ENCODE measurements at places on chromosomes 16 and 17.

DNA sequence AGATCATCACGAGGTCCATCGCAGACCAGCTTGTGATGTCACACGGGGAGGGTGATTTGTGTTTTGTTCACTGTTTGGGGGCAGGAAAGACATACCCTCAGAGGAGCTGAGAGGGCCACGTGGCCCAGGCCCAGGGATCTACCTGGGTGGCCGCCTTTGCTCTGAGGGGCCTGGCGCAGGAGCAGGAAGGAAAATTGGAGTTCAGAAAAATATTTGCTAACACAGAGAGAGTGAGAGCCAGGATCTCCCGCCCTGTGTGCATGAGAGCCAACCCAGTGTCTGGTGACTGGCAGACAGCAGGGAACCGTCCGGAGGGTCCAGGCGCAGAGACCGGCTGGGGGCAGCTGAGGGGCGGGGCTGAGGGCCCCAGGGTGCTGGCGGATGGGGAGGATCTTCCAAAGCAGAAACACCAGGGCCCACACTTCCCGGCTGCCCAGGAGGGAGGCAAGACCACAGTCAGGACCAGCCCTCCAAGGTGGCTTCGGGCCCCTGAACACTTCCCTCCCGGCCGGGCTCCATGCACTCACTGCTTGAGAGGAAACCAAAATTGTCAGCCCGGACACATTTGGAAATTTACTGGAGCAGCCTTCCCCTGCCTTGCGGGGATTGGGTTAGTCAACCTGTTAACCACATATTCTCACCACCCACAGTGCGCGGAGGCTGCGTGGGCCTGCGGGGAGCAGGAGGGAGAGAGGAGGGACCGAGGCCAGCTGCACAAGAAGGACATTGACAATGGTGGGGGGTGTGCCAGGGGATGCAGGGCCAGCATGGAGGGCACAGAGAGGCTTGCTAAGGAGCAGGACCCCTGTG, 52.6 kb downstream of the RBFOX3 start:
- DNase-seq = no peak
- H3K27ac ChIP-seq = no peak overlapping the region
- no peaks in the 10 kb centered on the region for H3K36me3 ChIP-seq
- H3K27me3 ChIP-seq = no peaks in the 10 kb centered on the region

GRCh38 chr17:13592427-13592826, 9.3 kb downstream of the HS3ST3A1 start:
- no peaks in the 10 kb centered on the region for H3K4me1 ChIP-seq
- H3K27ac ChIP-seq = no peak overlapping the region
- no peaks in the 10 kb centered on the region for H3K36me3 ChIP-seq
- H3K27me3 ChIP-seq = no peaks in the 10 kb centered on the region
- no peak for DNase-seq

DNA sequence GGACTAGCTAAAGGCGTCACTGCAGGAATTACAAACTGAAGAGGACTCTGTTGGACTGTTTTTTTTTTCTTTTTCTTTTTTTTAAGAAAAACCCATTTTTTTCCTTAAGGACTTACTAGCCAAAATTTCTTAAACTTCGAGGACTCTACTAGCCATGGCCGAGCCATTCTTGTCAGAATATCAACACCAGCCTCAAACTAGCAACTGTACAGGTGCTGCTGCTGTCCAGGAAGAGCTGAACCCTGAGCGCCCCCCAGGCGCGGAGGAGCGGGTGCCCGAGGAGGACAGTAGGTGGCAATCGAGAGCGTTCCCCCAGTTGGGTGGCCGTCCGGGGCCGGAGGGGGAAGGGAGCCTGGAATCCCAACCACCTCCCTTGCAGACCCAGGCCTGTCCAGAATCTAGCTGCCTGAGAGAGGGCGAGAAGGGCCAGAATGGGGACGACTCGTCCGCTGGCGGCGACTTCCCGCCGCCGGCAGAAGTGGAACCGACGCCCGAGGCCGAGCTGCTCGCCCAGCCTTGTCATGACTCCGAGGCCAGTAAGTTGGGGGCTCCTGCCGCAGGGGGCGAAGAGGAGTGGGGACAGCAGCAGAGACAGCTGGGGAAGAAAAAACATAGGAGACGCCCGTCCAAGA, 878 bp downstream of the HEXIM1 start:
- peak; percentile 75 for DNase-seq
- peak overlapping the region; percentile 69 for H3K4me3 ChIP-seq
- peak overlapping the region; percentile 67 for H3K27ac ChIP-seq
- H3K4me1 ChIP-seq = peaks cover 45% of the 10 kb centered on the region
- H3K27me3 ChIP-seq = no peaks in the 10 kb centered on the region

DNA sequence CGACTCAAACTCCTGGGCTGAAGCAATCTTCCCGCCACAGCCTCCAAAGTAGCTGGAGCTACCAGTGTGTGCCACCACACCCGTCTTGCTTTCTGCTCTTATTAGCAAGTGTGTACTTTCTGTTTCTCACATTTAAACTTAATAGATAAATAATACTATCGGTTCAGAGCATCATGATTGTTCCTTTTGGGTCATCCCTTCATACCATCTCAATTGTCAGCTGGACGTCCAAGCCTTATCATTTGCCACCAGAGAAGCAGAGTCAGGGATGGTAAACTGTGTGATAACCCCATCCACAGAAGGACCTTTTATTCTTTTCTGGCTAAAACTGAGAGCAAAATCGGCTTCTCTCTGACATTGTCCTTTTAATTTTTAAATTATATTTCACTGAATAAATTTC, 279.8 kb upstream of the GOT2 start:
- H3K4me1 ChIP-seq = no peaks in the 10 kb centered on the region
- H3K36me3 ChIP-seq = no peaks in the 10 kb centered on the region
- no peak overlapping the region for H3K4me3 ChIP-seq
- no peak overlapping the region for H3K27ac ChIP-seq
- no peaks in the 10 kb centered on the region for H3K27me3 ChIP-seq
- DNase-seq = no peak

DNA sequence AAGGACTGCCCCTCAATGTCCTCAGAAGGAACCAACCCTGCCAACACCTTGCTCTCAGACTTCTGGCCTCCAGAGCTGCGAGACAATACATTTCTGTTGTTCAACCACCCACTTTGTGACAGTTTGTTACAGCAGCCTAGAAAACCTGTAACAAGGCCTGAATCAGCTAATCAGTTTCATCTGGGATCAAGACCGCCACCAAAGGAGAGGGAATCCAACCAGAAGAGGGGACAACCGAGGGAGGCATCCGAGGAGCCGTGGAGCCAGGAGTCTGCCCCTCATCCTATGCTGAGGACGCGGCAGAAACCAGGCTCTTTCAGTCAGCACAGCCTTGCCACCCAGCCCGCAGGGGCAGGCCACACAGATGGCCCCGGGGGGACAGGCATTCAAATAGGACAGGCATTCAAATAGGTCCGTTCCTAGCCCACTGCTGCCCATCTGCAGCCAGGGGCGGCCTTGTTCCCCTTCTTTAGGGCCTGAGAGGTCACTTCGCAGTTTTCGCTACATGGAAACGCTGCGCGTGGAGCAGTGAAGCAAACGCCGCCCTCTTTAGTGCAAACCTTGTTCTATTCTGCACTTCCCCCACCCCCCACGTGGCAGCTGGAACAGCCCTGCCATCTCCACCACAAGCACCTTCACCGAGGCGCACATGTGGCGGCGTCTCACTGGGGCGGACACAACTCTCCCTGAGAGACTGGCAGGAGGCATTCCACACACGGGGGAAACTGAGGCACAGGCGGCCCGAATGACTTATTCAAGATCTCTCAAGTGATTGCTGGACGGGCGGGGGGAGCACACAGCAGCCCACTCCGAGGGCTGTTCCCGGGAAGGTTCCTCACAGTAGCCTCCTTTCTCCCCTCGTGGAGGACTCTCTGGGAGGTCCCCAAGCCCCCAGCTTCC, 26.7 kb downstream of the FA2H start:
- H3K27me3 ChIP-seq = no peaks in the 10 kb centered on the region
- no peaks in the 10 kb centered on the region for H3K4me1 ChIP-seq
- no peaks in the 10 kb centered on the region for H3K36me3 ChIP-seq
- no peak overlapping the region for H3K27ac ChIP-seq
- no peak overlapping the region for H3K4me3 ChIP-seq
- no peak for DNase-seq

GRCh38 chr16:71734511-71734910, 10.0 kb upstream of the PHLPP2 start:
- H3K27me3 ChIP-seq = no peaks in the 10 kb centered on the region
- H3K4me3 ChIP-seq = no peak overlapping the region
- DNase-seq = no peak
- H3K27ac ChIP-seq = no peak overlapping the region

- no peak for DNase-seq
- no peaks in the 10 kb centered on the region for H3K27me3 ChIP-seq
- H3K36me3 ChIP-seq = peaks cover 15% of the 10 kb centered on the region
Observed at GRCh38 chr17:28749516-28750177, 5.8 kb downstream of the TRAF4 start.

GRCh38 chr17:33615861-33616260, 322.8 kb upstream of the ASIC2 start:
- no peaks in the 10 kb centered on the region for H3K36me3 ChIP-seq
- no peaks in the 10 kb centered on the region for H3K4me1 ChIP-seq
- no peak for DNase-seq
- no peak overlapping the region for H3K4me3 ChIP-seq
- no peak overlapping the region for H3K27ac ChIP-seq

- H3K27me3 ChIP-seq = no peaks in the 10 kb centered on the region
- peak overlapping the region; percentile 95 for H3K27ac ChIP-seq
- no peaks in the 10 kb centered on the region for H3K36me3 ChIP-seq
Observed at GRCh38 chr17:48541036-48541576, 3.8 kb downstream of the HOXB2 start.

- no peaks in the 10 kb centered on the region for H3K36me3 ChIP-seq
- no peak overlapping the region for H3K27ac ChIP-seq
Observed at GRCh38 chr17:56125830-56126819, 27.1 kb upstream of the ANKFN1 start.

- no peak for DNase-seq
- no peak overlapping the region for H3K27ac ChIP-seq
- peaks cover 13% of the 10 kb centered on the region for H3K27me3 ChIP-seq
- H3K4me3 ChIP-seq = no peak overlapping the region
Observed at GRCh38 chr17:45902892-45903346, 8.6 kb downstream of the MAPT start.

DNA sequence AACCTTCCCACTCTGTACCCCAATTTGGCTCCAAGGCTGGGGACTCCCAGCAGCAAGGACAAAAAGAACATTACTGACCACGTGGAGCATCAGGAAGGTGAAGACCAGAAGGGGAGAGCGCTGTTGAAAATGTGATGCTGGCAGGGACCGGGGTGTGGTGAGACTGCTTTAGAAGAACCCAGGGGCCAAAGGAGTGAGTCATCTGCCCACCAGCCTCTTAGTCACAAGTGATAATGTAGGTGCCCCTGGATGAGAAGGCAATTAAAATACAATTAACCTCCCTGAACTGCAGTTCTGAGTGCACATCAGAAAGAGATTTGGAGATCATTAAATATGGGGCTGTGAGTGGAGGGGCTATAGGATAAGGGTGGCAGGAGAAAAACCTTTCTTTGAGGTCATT, 366.6 kb upstream of the CCL2 start:
- no peaks in the 10 kb centered on the region for H3K27me3 ChIP-seq
- H3K36me3 ChIP-seq = no peaks in the 10 kb centered on the region
- no peaks in the 10 kb centered on the region for H3K4me1 ChIP-seq

DNA sequence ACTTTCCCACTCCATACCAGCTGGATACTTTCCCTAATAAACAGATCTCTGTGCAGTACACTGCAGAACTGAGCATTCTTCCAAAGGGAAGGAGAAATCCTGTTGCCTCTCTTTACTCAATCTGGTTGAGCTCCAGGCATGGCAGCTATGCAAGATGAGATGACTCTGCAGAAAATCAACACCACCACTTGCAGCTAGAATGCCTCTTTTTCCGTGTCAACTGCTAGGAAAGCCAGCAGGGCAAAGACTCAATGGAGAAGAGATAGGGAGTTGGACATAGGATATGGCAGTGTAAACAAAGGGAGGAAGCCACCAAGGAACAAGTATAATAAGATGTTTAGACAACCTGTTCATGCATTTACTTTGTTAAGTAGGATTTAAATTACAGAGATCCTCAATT, 40.4 kb upstream of the CORO6 start:
- H3K27ac ChIP-seq = no peak overlapping the region
- peaks cover 71% of the 10 kb centered on the region for H3K36me3 ChIP-seq
- no peaks in the 10 kb centered on the region for H3K27me3 ChIP-seq
- H3K4me1 ChIP-seq = no peaks in the 10 kb centered on the region

DNA sequence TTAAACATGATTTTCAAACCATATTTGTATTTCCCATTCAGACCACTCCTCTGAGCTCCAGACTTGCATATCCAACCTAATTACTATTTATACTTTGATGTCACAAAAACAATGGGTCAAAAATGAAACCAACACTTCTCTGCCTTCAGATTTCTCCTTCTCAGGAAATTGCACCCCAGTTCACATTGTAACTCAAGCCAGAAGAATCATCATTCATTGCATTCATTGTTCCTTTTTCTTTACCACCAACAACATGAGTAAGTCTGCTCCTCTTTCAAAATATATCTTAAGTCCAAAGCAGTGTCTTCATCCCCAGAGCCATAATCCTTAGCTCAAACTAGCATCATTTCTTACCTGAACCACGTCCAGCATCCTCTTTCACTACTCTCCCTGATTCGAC, 2.6 kb upstream of the AKAP1 start:
- no peaks in the 10 kb centered on the region for H3K27me3 ChIP-seq
- DNase-seq = no peak
- no peaks in the 10 kb centered on the region for H3K36me3 ChIP-seq
- no peak overlapping the region for H3K27ac ChIP-seq

DNA sequence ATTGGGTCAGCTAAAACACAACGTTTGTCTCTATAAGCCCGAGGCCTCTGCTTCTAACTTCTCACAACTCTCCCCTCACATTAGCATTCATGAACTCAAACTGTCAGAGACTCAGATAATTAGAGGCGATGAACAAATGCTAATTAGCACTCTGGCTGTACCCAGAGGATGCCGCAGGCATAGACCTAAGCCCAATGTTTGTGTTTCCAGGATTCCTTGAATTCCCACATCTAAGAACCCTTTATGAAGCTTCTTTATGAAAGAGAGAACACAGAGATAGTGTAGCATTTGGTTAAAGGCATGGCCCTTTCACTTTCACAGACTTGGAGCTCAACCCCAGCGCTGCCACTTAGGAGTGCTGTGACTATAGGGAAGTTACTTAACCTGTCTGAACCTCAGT, 512.2 kb downstream of the GRIN2A start:
- H3K27me3 ChIP-seq = no peaks in the 10 kb centered on the region
- DNase-seq = no peak
- H3K4me1 ChIP-seq = no peaks in the 10 kb centered on the region
- H3K27ac ChIP-seq = no peak overlapping the region
- no peaks in the 10 kb centered on the region for H3K36me3 ChIP-seq
- no peak overlapping the region for H3K4me3 ChIP-seq

GRCh38 chr17:46166692-46167249, 26.5 kb downstream of the KANSL1 start:
- peaks cover 10% of the 10 kb centered on the region for H3K4me1 ChIP-seq
- no peak overlapping the region for H3K27ac ChIP-seq
- H3K36me3 ChIP-seq = peaks cover 26% of the 10 kb centered on the region
- no peak overlapping the region for H3K4me3 ChIP-seq

GRCh38 chr17:7323731-7324437, 5.3 kb downstream of the NEURL4 start:
- H3K27ac ChIP-seq = no peak overlapping the region
- peaks cover 14% of the 10 kb centered on the region for H3K4me1 ChIP-seq
- peaks cover 43% of the 10 kb centered on the region for H3K36me3 ChIP-seq
- no peaks in the 10 kb centered on the region for H3K27me3 ChIP-seq
- peak; percentile 66 for DNase-seq
- H3K4me3 ChIP-seq = no peak overlapping the region

GRCh38 chr16:68920349-68920748, 77.0 kb downstream of the TANGO6 start:
- DNase-seq = no peak
- peaks cover 17% of the 10 kb centered on the region for H3K36me3 ChIP-seq
- H3K4me3 ChIP-seq = no peak overlapping the region
- H3K4me1 ChIP-seq = no peaks in the 10 kb centered on the region
- no peak overlapping the region for H3K27ac ChIP-seq
- no peaks in the 10 kb centered on the region for H3K27me3 ChIP-seq
